ENCODE measurements at places on chromosomes 12 and 14.

DNA sequence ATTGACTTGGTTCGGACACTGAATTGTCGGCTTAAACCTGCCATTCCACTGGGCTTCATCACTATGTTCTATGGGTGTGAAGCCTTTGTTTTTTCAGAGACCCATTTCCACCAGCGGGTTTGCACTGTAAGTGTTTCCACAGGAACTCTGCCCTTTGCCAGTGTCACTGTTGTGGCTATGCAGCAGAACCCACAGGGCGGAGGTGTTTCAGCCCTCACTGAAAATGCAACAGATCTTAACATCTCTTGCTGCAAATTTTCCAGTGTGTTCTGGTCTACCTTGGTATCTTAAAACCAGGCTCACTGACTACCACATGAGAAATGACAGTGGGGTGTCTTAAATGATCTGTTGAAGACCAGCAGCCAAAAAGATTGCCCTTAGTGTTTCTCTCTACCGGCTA, 21.1 kb downstream of the PRKCH start:
- no peak for DNase-seq

DNA sequence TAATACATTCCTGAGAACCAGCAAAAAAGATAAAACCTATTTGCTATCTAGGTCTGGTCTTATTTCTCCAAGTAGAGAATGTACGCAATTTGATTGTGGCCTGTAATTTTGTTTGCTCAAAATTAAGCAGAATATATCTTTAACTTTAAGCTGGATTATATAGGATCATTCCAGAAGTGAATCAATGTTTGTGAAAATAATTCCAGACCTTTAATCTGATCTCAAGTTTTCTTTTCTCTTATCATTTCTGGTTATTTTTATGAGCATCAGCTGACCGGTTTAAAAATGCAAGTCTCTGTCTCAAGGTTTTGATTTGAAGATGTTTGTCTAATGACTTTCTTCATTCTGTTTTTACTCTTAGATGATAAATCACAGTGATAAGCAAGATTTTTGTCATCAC, 997.9 kb upstream of the FLRT2 start:
- no peak for DNase-seq

GRCh38 chr14:52267501-52268278, at the start of gene PTGDR:
Gene PTGDR (plus strand): TSS chr14:52267698. CDS start chr14:52267815, 117 bp downstream.
- DNase-seq: no peak

- DNase-seq: peak; percentile 25
Observed at GRCh38 chr12:115451780-115452736, 768.1 kb upstream of the TBX3 start.

- peak; percentile 23 for DNase-seq
Observed at GRCh38 chr12:82833481-82833880, 146.8 kb downstream of the TMTC2 start.

GRCh38 chr14:75978249-75978731, 3.5 kb downstream of the TGFB3 start:
- DNase-seq: no peak

GRCh38 chr14:39784461-39784860, 352.2 kb upstream of the FBXO33 start:
- no peak for DNase-seq

- DNase-seq: peak; percentile 56
Observed at GRCh38 chr14:63394841-63395240, 76.1 kb upstream of the GPHB5 start.

- no peak for DNase-seq
Observed at GRCh38 chr12:46461459-46461858, 88.9 kb upstream of the SLC38A2 start.

- DNase-seq: peak; percentile 56
Observed at GRCh38 chr14:55588259-55588699, 8.3 kb downstream of the KTN1 start.

DNA sequence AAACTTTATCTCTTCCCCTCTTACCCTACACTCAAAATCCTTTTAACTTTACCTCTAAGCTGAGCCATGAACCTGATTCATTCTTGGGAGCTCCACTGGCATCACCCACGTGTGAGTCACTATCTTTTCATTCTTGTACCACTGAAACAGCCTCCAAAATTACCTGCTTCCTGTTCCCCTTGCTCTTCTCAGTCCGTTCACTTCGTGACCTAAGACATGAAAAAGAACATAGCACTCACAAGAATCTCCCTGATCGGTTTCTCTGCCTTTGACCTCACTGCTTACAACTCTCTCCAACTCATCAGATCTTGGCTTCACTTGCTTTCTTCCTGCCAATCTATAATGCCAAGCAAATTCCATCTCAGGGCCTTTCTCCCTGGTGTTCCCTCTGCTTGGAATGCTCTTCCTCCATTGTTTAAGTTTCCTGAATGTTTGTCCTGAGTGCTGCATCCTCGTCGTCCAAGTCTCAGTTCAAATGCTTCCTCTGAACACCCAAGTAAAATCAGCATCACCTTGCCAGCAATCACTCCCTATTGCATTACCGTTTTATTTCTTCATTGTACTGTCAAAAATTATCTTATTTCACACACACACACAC, 9.2 kb downstream of the GLIPR1 start:
- peak; percentile 18 for DNase-seq

- no peak for DNase-seq
Observed at GRCh38 chr12:51023625-51024382, 2.4 kb downstream of the SLC11A2 start.

Measured in fibroblast of skin of abdomen (primary cell).